ENCODE measurements at places on chromosomes 16 and 17.

- no peaks in the 10 kb centered on the region for H3K36me3 ChIP-seq
- H3K4me1 ChIP-seq, result 0 out of 2 replicates have a peak, but pooled peaks cover 4% of the 10 kb centered on the region
- H3K27ac ChIP-seq, result 0 out of 2 replicates have a peak overlapping the region, but pooled peaks have one; percentile 20
- H3K4me3 ChIP-seq, result no peak overlapping the region
- DNase-seq, result no peak
- 0 out of 2 replicates have a peak, but pooled peaks cover 2% of the 10 kb centered on the region for H3K27me3 ChIP-seq
Measured at GRCh38 chr16:66081775-66082366, 284.6 kb upstream of the CDH5 start.

DNA sequence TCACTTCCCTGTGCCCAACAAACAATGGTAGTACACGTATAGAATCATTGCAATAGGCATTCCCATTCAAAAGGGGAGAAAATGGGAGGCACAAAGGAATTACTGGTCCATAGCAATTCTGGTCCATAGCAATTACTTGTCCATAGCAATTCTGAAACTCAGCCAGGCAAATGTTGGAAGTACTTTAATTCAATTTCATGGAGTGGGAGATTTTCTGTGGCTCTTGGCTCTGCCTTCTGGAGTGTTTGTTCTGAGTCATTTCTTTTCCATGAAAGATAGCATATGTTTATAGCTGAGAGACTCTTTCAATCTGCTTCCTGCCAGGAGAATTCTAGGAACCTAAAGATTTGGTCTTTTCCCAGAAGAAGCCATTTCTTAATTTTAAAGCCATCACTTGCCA, 182.8 kb upstream of the ELAC2 start:
- H3K27me3 ChIP-seq, result no peaks in the 10 kb centered on the region
- no peak overlapping the region for H3K27ac ChIP-seq
- no peak for DNase-seq
- no peak overlapping the region for H3K4me3 ChIP-seq
- H3K4me1 ChIP-seq, result no peaks in the 10 kb centered on the region
- no peaks in the 10 kb centered on the region for H3K36me3 ChIP-seq

DNA sequence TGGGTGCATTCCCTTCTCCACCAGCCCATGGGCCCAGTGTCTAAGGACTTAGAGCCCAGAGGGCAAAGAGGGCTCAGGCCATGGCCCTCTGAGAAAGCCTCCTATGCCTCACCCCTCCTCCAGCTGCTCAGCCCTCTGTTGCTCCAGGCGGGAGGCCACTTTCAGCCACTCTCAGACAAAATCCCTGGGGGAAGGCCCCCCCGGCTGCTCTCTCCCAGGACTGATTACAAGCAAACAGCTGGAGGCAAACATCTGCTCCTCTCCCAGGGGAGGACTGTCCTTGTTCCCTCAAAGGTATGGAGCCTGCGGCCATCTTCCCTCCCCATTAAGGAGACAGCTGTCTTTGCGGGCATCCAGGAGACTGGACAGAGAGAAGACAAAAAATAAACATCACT, 54.9 kb upstream of the DLX4 start:
- H3K36me3 ChIP-seq, result no peaks in the 10 kb centered on the region
- H3K27me3 ChIP-seq, result no peaks in the 10 kb centered on the region
- H3K27ac ChIP-seq, result no peak overlapping the region
- peaks cover 53% of the 10 kb centered on the region for H3K4me1 ChIP-seq
- DNase-seq, result no peak
- H3K4me3 ChIP-seq, result no peak overlapping the region

DNA sequence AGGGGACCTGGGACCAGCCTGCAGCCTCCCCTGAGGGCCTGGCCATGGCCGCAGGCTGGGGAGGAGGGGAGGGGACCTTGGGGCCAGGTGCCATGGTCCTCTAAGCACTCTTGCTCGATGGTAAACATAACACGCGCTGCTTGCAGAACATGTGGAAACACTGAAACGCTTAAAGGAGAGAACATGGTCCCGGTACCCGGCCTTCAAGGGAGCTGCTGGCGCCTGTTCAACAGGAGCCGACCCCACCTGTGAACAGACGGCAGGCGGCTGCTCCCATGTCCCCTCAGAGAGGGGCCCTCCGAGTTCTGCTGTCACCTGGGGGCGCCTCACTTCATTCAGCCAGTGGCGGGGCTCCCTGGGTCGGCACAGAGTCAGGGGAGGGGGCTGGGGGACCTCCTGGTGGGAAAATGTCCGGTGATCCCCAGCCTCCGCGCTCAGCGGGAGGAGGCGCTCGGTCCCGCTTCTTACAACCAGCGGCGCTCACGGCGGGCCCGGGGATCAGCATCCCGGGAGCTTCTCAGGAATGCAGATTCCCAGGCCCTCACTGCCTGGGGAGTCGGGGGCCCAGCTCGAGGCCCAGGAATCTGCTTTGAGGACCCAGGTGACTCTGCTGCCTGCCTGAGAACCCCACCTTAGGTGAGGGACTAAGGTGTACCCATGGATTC, 854 bp upstream of the SSTR5 start:
- no peaks in the 10 kb centered on the region for H3K36me3 ChIP-seq
- peaks cover 30% of the 10 kb centered on the region for H3K27me3 ChIP-seq
- H3K4me1 ChIP-seq, result no peaks in the 10 kb centered on the region
- H3K27ac ChIP-seq, result no peak overlapping the region
- DNase-seq, result no peak

All from PC-9 (cell line).